ENCODE measurements at places on chromosomes 7 and 10.

DNA sequence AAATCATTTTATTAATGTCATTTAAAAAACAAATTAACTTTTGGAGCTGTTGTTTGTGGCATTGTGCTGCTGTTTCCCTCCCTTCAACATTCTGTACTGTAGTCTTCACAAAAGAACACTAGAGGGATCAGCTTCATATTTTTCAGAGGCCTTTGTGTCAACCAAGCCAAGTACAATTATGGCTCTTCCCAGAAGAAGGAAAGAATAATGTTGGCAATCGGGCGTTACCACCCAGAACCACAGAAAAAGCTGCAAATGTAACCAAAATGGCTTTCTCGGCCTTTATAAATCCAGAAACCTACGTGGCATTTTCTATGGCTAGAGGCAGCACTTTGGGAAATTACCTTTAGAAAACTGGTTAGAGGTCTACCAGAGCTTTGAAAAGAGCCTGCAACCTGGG, 98.8 kb upstream of the COL1A2 start:
- DNase-seq = no peak

DNA sequence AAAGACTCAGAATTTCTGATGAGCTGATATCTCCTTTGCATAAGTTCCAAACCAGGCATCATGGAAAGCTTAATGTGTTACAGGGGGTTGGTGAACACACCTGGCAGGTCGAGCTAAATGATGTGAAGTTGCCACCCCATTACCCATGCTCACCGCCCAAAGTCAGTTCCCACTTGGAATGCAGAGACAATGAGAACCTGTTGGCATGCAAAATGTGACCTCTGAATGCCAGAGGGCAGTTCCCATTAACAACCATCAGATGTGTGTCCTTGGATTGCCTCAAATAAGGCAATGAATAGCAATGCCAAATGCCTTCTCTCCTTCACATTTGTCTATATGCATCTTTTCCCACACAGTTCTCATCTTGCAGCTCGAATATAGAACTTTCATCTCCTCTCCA, 190.7 kb downstream of the CDCA7L start:
- no peak for DNase-seq

GRCh38 chr7:37414352-37414983, 34.2 kb downstream of the ELMO1 start:
- no peak for DNase-seq

DNA sequence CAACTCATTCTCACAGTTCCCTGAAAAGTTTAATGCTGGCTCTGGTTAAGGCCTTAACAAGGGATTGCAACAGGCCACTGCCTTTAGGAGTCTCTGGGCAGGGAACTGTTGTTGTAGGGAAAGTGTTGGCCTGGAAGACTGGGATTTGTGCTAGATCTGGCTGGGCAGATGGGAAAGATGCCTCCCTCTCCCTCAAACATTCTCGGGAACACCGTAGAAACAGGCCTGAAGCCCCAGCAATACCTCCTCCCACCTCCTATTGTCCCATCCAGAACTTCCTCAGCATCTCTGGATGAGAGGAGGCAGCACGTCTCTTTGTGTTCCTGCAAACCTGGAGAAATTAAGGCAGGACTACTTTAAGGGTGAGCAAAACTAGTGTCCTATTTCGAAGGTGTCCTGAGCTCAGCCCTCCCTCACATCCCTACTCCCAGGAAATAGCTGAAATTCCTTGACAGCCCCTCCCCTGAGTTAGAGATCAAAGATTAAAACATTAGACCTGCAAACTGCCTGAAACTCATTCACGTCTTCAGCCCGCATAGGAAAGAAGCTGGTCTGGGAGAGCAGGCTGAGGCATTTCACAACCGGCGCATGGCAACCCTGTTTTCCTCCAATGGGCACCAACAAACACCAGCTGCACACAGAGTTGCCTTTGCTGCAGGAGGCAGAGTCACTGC, 10.9 kb upstream of the MAP3K8 start:
- no peak for DNase-seq

DNA sequence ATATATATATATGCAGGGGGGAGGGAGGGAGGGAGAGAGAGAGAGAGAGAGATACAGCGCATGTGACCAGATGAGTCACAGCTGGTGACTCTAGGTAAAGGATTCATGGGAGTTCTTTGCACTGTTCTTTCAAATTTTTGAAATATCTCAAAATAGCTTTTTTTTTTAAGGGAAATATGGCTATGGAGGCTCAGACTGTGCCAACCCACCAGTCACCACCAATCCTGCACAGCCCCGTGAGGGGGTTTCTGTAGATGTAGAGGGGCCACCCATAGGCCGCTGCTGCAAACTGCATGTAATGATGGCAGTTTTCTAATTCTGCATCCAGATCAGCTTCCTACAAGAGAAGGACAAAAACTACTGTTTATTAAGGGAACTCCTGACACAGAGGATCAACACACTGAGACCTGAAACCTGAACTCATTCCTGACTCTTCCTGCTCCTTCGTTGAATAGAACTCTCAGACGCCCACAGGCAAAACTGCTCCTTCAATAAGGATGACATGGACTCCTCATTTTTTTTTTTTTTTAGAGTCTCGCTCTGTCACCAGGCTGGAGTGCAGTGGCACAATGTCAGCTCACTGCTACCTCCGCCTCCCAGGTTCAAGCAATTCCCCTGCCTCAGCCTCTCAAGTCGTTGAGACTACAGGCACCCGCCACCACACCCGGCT, 17.3 kb downstream of the DAGLB start:
- DNase-seq = no peak

- DNase-seq = no peak
Measured at GRCh38 chr7:1540776-1541271, 10.3 kb downstream of the MAFK start.

- DNase-seq = no peak
Measured at GRCh38 chr10:22723343-22723779, 9.0 kb upstream of the PIP4K2A start.

GRCh38 chr7:112743811-112744210, 46.4 kb downstream of the TMEM168 start:
- DNase-seq = no peak

GRCh38 chr7:122629412-122629953, 69.4 kb downstream of the RNF133 start:
- DNase-seq = no peak
